ENCODE measurements at places on chromosomes 4 and X.

DNA sequence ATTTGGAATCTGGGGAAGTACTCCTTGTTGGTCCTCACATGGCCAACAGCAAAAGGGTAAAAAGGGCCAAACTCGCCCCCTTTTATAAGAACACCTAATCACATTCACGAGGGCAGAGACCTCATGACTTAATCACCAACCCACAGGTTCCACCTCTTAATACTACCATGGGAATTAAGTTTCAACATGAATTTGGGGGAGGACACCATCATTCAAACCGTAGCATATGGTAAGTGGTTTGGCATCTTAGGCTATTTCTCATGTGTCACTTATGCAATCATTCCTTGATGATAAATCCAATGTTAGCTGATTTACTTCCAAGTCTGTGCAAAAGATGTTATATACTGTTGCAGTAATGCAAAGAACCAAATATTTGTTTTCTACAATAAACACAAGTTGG is 302.9 kb upstream of the FAM241A start:
- DNase-seq = no peak

DNA sequence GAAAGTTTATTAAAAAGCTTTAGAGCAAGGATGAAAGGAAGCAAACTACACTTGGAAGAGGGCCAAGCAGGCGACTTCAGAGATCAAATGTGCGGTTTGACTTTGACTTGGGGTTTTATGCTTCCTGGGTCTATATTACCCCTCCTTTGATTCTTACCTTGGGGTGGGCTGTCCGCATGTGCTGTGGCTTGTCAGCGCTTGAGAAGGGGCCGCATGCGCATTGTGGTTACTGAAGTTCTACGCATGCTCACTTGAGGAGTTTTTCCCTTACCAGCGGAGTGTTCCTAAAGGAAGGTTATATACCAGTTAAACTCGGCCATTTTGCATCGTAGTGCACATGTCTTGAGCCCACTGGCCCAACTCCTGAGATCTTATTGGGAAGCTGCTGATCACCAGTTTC is 9.9 kb downstream of the ZNF157 start:
- DNase-seq = peak; percentile 70

GRCh38 chr4:105894660-105895582 is at the start of gene NPNT:
Gene NPNT, plus strand, starts transcription at chr4:105895471. Its CDS starts 182 bp downstream, at chr4:105895653.
- DNase-seq = no peak

DNA sequence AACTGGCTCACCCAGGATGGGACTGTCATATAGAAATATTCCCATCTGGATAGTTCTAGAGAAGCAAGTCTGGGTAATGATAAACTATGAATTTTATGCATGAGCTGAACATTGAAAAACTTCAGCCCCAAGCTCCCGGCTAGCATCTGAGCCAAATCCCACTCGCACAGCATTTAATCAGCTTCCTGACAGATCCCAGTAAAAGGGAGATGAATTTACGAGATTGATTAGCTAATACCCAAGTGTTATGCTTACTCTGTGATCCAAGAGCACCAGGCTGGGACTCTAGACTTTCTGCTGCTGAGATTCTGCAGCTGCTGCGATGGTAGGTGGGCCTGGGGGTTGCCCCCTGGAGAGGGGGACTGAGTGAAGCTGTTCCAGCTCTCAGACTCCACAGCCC is 28.0 kb downstream of the FRMPD3 start:
- DNase-seq = no peak

DNA sequence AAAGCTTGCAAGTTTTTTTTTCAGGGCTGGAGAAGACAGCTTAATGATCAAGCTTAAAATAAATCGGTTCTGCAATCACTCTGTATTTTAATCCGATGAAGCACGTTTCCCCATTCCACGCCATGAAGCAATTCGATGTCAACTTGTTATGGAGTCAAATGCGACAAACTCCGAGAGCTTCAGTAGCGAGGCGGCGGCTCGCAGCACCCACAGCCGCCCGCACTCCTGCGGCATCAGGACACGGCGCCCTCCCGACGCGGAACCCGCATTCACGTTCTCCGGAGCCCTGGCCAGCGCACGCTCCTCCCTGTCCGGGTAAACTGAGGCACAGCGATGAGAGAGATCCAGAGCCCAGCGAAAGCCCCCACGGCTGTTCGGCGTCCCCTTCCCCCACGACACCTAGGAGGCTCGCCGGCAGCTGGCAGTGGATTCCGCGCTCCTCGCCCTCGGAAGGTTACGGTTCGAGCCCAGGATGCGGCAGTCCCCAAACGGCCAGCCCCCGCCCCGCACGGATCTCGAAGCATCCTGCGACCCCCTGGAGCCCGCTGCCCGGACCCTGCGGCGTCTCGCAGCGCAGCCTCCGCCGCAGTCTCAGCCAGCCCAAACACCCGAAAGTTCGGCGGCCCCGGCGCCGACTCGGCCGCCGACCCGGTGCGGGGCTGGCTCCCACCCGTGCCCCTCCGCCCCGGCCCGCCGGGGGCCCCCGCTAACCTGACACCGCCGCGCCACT is 507 bp downstream of the MFAP3L start:
- no peak for DNase-seq

- no peak for DNase-seq
Observed at GRCh38 chrX:12446342-12447075, 308.2 kb downstream of the FRMPD4 start.

GRCh38 chr4:33262824-33263223 is 2542.7 kb downstream of the PCDH7 start:
- DNase-seq = no peak

DNA sequence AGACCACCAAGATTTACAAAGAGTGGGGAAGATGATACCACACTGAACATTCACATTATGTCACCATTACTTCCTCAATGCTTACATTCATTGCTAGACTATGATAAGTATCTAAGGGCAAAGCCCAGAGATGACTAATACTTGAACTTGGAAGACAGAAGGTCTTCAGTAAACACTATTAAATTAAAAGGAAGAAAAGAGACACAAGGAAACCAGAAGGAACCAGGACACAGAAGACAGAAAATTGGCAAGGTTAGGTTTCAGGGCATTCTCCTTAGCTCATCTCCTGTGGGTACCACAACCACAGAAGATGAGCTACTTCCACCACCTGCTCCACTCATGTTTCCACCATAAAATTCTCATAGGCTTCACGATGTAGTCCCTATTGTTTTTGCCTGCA is 64.9 kb downstream of the NLGN4X start:
- DNase-seq = no peak

GRCh38 chr4:67342291-67342690 is 203.0 kb downstream of the CENPC start:
- DNase-seq = no peak

GRCh38 chr4:165505958-165506837 is 127.4 kb downstream of the CPE start:
- DNase-seq = no peak

DNA sequence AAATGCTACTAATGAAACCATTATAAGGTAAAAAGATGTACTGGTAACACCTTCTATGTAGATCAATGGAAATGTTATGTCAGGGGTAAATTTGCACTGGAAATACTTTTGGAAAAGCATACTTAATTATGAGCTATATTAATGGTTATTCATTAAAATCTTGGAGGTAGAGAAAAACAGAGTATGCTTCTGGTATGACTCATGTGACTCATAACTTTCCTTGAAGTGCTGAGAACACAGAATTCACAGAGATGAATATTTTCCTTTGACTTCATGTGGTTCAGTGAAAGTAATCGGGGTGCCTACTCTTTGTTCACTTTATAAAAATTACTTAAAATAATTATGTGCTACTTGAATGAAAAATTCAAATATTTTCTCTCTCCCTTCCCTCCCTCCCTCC is 254.2 kb downstream of the KCTD8 start:
- DNase-seq = no peak

DNA sequence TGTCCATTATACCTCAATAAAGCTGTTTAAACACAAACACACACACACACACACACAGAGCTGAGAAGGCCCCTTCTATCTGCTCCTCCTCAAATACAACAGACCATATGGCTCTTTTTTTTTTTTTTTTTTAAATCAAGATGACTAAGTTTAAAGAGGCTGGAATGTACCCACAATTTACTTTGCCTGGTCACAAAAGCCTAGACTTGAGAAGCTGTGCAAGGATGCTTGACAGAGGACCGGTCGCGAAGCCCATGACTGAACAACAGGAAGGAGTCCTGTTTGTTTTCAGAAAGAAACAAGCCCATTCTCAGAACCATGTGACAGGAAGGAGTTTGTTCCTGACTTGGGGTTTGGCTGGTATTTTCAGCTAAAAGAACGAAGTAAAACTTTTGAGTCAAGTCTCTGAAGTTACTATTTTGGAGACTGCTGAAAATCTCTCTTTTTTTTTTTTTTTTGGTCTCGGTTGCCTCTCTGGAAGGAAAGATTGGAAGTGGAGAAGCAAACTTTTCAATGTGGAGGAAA is 650.9 kb upstream of the TENM3 start:
- no peak for DNase-seq

- DNase-seq = no peak
Observed at GRCh38 chr4:69656653-69657158, 3.7 kb upstream of the UGT2A1 start.

DNA sequence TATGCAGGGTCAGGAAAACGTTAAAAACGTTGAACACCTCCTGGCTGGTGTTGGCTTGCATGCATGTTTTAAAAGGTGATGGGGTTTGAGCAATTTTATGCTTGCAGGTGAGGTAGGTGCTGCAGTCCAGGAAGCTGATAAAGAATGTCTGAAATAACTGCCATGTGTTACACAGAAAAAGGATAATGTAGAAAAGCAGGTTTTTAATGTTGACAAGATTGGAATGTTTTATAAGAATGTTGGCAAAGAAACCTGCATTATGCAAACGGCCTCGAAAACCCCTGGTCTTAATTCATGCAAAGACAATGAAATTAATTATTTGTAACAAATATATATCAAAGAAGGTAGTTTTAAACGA is 723.7 kb upstream of the AGA start:
- DNase-seq = no peak

GRCh38 chrX:71911731-71912050 is 1.0 kb downstream of the NHSL2 start:
- no peak for DNase-seq

GRCh38 chr4:41209901-41210300 is 4.4 kb downstream of the APBB2 start:
- DNase-seq = no peak

DNA sequence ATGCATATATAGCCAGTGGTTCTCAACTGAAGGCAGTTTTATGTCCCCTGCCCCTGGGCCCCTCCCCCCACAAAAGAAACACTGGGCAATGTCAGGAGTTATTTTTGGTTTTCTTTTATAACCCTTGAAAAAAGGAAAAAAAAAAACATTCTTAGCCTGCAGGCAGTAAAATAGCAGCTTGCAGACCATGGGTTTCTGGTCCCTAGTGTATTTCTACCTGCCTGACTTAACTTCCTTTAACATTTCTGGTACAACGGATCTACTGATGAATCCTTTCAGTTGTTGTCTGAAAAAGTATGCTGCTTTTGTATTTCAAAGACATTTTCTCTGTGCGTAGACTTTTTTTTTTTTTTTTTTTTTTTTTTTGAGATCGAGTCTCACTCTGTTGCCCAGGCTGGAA is 11.1 kb upstream of the FAM200B start:
- no peak for DNase-seq

DNA sequence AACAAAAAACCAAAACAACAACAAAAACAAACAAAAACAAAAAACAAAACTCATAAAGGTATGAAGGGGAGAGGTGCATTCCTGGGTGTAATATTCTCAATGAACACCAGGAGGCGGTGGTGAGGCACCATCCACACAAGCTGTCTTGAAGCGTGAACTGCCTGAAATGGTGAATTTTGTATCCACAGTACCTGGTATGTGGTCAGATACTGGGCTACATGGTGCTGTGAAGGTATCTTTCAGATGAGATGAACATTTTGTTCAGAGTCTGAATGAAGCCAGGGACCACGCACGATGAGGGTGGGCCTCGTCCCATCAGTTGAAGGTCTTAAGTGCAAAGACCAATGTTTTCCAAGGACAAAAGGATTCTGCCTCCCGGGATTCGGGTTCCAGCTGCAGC is 58.5 kb downstream of the ASMT start:
- peak; percentile 44 for DNase-seq

DNA sequence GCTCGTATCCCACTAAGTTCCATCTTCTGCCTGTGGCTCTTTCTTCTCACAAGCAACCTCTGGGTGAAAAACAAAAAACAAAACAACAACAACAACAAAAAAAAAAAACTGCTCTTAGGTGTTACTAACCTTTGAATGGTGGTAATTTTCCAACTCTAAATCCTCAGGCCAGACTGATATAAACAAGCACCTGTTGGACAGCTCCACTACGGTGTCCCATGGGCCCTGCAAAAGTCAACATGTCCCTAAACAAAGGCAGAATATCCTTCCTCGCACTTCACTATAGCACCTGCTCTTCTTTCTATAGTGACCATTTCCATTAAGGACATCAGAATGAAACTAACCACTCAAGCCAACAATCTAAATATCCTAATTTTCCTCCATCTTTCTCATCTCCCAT is 54.6 kb upstream of the PARM1 start:
- DNase-seq = no peak

GRCh38 chr4:143016171-143016570 is 168.5 kb upstream of the USP38 start:
- DNase-seq = no peak

DNA sequence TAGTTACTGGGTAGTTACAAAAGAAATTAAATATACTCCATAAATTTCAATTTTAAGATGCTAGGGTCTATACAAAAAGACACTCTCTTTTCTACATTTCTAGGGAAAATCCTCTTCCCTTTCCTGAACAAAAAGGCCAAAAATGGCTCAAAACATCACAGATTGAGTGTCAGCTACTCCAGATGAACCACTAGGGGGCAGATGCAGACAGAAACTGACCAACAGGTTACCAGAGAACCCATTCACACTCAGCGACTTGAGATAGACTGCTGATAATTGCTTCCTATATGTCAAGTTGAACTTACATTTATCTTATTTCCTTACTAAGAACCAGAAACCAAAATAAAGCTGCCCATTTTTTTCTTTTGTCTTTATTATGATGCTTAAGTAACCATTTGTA is 83.4 kb upstream of the MID1IP1 start:
- no peak for DNase-seq

DNA sequence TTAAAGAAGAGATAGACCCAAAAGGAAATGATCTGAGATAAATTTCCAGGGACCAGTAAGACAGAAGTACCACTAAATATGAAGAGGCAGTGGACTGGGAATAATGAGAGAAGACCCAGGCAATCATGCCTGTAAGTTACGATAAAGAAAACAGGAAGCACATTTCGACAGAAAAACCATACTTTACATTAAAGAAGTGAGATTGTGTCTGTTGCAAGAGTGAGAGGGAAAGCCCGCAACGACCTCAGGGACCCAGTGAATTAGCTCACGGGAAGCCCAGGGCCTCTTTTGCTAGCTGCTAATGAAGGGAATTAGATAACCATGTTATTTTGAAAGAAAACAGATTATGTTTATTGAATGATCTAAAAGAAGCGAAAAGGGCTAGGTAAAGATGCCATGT is 28.9 kb upstream of the ACSL1 start:
- no peak for DNase-seq

DNA sequence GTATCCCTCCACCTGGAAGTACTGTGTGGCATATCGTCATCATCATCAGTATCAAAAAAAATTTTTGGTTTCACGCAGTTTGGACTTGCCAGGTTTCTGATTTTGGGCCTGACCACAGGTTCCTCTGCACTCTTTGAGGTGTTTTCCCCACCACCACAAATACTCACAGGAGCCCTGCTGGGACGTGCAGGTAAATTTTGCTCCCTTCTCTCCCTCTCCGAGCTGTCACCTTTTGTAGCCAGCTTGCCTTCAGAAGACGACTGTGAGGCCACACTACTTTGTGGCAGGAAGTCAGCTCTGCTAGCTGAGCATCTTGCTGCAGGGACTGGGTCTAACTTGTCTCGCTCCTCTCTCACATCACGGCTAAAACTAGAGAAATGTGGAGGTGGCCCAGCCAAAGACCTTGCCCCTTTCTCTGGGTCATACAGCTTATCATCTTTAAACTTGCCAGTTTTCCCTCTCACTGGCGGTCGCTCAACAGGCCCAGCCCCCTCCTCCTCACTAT is 2.8 kb downstream of the PJA1 start:
- DNase-seq = no peak

Measured in T-cell (primary cell).